Activated CD4-positive, alpha-beta T cell treated with anti-CD3 and anti-CD28 coated beads for 24 hours (primary cell): ENCODE measurements at places on chromosomes 3 and 15.

DNA sequence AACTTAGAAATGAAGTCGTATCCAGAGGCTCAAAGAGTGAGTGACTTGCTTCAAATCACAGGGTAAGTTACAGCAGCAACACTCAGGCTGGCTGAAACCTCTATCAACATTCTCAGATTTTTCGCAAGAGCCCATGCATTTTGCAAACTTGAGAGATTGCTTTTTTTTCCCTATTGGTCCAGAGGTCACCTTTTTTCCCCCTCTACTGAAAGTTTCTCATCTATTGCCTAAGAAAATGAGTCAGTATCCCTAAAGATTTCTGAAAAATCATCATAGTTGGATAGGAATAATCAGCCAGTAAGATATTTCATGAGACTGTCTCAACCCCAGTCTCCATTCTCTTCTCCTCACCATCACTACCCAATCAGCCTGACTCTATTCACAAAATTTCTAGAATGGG, 410.6 kb downstream of the FOXP1 start:
- DNase-seq = no peak

- DNase-seq = no peak
Measured at GRCh38 chr3:48278884-48279559, 38.1 kb downstream of the ZNF589 start.

DNA sequence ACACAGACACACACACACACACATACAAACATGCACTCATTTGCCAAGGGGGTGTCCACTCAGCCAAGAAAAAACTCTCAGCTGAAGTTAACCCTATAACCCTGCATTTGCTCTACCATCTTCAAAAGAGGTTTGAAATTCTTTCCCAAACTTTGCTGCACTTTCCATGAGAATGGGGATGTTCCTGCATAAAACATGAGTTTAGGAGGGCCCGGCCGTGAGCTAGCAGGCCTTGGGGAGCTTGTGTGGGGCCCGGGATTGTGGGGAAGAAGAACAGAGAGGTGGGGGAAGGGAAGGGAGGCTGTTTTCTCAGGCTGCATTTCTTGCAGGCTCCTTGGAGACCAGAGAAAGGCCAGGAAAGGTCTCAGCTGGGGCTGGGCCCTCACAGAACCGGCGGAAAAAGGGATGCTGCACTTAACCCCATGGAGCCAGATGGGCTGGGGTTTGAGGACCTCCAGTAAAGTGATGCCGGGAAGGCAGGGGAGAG, 40.8 kb downstream of the SEMA5B start:
- no peak for DNase-seq

- DNase-seq = no peak
Measured at GRCh38 chr3:105062853-105063252, 303.9 kb upstream of the ALCAM start.

GRCh38 chr3:164524201-164524600, 554.1 kb downstream of the SI start:
- no peak for DNase-seq

- DNase-seq = no peak
Measured at GRCh38 chr3:31808143-31808720, 172.8 kb downstream of the OSBPL10 start.

- no peak for DNase-seq
Measured at GRCh38 chr3:174168026-174168425, 691.1 kb upstream of the NAALADL2 start.

DNA sequence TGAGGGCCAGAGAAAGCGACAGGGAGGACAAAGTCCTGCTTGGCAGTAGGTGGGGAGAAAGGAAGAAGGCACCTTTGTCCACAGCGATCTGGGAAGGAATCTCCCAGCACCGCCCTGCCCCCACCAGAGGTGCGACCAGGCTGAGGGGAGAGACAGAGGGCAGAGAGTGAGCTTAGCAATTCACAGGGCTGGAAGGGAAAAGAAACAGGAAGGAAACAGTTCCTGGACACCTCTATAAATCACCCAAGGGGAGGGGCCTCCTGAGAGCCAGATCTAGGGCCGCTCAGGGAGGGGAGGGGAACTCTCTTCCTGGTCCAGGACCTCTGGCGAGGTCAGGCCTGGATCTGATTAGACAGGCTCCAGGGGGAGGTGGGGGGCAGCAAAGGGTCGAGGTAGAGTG, 35.4 kb downstream of the RNU5B-1 start:
- no peak for DNase-seq

- DNase-seq = no peak
Measured at GRCh38 chr15:39931615-39932014, 2.3 kb upstream of the EIF2AK4 start.

GRCh38 chr3:193777524-193777923, 184.5 kb downstream of the OPA1 start:
- DNase-seq = no peak

GRCh38 chr3:29802057-29802456, 521.2 kb downstream of the RBMS3 start:
- no peak for DNase-seq

DNA sequence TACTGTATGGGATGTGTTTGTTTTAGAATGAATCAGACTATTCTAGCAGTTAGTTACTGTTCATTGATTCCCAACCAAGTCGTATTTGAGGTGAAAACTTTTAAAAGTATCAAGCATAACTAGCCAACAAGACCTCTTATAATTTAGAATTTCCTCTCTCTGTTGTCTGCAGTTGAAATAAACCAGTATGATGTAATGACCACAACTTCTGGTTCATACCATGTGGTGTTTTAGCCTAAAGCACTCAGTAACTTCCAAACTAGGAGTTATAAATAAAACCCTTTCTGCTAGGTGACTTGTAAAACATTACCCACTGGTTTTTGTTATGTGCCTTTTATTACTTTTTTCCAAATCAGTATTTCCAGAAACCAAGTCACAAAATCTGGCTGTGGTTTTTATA, 19.8 kb upstream of the P2RY12 start:
- DNase-seq = no peak

- DNase-seq = no peak
Measured at GRCh38 chr3:42191443-42191747, 74.6 kb downstream of the CCK start.

DNA sequence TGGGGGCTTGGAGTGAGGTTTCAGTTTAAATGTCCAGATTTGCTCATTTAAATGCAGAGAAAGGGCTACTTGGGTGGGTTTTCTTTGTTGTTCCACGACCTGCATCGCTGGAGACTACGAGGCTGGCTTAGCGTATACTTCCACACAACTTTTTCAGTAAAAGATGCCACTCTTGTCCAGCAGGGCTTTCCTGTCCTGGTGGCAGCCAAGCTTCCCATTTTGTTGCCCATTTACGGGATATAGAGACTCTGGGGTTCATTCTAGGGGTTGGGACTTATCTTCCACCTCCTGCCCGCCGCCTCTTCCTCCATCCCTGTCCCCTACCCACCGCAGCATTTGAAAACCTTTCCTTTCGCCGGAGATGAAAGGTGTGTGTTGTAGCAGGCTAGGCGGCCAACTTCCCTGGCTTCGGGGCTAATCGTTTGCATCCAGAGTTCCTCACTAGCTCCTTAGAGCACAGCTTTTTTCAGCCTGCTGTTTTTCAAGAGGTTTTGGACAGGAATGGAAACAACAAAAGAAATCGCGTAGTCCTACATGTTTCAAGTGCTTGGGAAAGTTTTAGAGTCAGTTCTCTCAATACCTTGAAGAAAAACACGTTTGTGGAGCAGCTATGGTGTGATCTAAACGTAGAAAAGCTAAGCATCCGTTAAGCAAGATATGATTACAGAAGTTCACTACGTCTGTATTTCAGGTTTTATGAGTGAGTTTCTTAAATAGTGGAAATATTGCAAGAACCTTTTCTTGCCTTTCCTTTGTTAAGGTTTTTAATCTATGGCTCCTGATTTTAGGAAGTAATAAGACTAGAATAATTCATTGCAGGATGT, 843 bp downstream of the CHRNA5 start:
- peak; percentile 2 for DNase-seq

DNA sequence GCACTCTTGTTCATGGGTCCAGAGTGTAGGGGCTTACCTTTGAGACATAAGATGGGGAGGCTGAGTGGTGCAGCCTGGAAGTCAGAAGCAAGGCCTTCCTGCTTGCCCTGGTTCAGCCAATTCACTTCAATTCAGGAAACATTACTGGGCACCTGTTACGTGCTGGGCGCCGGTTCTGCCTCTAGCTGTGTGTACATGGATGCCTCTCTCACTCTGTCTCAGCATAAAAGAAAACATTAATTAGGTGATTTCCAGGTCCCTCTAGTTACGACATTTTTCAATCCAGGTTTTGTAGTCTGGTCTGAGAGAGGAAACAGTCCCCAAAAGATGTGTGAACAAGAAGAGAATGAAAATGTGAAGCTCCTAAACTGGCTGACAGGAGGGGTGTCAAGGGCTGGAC, 1.2 kb downstream of the RTP1 start:
- DNase-seq = no peak

- DNase-seq = peak; percentile 12
Measured at GRCh38 chr15:69973102-69973714, 124.5 kb downstream of the TLE3 start.

GRCh38 chr3:82030916-82031315, 269.5 kb upstream of the GBE1 start:
- no peak for DNase-seq

- peak; percentile 25 for DNase-seq
Measured at GRCh38 chr15:60362321-60363086, 35.3 kb downstream of the ANXA2 start.

DNA sequence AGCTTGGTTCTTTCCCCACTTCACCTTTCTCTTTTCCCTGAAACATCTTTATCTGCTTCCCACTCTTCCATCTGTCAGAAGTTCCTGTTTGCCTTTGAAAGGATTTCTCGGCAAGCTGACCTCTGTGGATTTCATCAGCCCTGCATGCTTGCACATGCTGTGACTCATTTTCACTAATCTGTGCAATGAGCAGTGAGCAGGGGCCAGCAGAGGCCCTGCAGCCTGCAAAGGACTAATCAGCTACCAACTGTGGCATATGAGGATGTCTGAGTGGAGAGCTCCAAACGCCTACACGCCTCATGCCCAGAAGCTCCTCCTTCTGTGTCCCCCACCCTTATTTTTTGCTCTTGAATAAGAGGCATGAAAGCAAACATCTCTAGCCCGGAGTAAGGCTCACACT, 333.0 kb upstream of the SEMA6D start:
- no peak for DNase-seq

- DNase-seq = no peak
Measured at GRCh38 chr15:98321896-98322295, 326.4 kb upstream of the IGF1R start.

DNA sequence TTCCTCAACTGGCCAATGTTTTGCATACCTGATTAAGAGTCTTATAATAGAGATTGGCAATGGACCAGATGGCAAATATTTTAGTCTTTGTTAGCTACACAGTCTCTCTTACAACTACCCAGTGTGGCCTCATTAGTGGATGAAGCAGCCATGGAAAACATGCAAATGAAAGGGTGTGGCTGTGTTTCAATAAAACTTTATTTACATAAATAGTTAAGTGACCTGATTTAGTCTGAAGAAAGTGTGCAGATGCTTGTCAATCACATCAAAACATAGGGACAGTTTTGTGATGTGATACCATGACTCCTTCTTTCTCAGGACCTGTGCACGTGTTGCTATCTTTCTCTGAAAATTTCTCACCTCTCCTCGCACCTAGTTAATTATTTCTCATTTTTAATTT, 309.8 kb upstream of the GRM7 start:
- no peak for DNase-seq

GRCh38 chr15:67093504-67093862, 28.1 kb downstream of the SMAD3 start:
- DNase-seq = no peak

DNA sequence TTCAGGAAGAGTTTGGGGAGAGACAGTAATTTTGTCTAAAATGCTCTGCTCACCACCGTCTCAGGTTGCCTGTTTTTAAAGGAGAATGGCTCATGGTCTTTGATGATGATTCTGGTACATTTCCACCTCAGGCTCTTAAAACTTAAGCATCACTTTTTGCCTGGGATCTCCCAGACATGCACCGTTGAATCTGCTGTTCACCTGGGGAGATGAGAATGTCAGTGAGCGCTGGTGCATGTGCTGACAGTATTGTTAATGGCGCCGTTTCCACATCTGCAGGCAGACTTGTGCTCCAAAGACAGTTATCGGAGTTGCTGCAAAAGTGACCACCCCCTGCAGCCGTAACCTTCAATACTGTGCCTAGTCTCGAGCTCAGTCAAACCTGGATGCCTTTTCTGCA, 219.0 kb upstream of the TPM1 start:
- no peak for DNase-seq

- no peak for DNase-seq
Measured at GRCh38 chr3:14823393-14823792, 4.6 kb downstream of the FGD5 start.

GRCh38 chr3:42012383-42012934, 50.6 kb upstream of the ULK4 start:
- DNase-seq = no peak

DNA sequence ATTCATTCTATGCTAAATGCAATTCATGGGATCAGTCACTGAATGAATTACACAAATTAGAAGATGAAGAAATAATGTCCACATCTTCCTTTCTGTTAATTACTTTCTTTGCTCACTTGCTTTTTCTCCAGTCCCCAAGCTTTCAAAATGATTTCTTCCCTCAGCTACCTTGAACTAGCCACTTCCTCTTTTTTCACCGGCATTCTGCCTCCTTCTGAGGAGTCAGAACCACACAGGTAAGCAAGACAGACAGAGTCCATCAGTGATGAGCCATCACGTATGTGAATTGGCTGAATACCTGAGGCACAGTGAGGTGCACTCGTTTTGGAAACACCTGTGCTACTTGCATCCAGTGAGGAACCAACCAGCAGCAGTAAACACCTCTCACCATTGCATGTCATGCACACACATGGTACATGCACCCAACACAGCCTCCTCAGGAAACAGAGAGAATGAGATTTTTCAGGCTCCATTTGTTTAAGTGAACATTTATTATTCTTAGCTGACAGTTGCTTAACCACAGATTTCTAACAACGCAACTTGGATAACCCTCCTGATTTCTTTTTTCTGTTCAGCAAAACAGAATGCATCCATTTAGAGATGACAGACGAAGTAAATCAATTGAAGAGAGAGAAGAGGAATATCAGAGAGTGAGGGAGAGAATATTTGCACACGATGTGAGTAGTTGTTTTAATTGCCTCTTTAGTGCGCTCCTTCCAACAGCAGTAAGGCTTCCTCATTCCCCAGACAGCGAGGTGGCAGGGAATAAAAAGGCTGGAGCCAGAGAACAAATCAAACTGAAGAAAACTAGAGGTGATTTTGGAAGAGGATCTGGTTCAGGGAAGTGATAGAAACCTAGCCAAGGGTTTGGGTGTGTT, 69.3 kb downstream of the ARPP21 start:
- DNase-seq = no peak

DNA sequence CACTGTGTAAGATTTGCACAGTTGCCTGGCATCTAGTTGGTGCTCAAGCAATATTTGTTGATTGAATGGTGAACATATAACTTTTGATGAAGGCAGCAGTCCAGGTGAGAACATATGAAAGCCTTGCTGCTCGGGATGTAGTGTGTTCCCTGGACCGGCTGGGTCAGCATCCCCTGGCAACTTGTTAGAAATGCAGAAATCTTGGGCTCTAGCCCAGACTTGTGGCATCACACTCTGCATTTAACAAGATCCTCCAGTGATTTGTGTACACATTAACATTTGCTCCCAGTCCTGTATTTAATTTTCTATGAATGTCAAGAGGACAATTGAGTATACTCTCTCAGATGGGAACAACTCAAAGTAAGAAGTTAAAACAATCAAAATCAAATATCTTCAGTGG, 69.0 kb upstream of the SAMMSON start:
- no peak for DNase-seq
